ENCODE measurements at places on chromosomes 11 and 22.

GRCh38 chr11:77470971-77471370 is 2.9 kb downstream of the PAK1 start:
- DNase-seq: no peak

DNA sequence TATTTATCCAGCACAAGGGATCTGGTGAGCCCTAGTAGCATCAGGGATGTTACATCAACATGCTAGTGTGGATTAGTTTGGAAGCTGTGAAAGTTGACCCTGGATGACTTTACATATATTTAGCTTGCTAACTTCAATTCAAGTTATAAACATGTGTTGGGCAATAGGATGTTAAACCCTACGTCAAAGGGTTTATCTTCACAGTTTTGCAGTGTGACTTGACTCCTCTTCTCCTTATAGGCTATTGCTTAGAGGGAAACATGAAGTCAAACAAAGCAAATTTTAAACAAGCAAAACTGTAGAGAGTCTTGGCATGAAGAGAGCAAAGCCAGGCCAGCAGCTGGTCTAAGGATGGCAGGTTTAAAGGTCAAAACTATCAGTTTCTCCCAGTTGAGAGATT is 11.3 kb upstream of the CTSC start:
- DNase-seq: no peak

GRCh38 chr11:6298605-6299004 is 21.7 kb downstream of the CAVIN3 start:
- no peak for DNase-seq

DNA sequence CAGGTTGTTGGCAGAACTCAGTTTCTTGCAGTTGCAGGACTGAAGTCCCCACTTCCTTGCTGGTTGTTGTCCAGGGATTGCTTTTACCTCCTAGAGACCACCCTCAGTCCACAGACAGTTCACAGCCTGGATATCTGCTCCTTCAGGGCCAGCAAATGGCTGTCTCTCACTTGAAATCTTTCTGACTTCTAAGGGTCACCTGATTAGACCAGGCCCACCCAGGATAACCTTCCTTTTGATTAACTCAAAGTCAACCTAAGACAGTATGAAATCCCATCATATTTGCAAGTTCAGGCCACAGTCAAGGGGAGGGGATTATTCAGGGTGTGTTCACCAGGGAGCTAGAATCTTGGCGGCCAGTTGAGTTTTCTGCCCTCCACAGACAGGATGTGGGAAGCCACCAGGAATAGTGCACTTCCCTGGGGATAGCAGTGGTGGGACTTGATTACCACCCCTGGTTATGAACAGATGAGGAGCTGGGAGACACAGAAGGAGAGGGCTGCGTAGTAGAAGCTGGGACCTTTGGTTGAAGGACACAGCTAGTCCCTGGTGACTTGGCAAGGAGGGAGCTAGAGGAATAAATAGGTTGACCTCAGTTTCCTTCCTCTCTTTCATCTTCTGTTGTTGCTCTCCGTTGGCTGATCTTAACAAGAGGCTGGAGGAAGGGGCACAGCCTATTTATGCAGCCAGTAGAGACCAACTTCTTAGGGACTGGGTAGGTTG is 33.4 kb downstream of the MIAT start:
- no peak for DNase-seq

DNA sequence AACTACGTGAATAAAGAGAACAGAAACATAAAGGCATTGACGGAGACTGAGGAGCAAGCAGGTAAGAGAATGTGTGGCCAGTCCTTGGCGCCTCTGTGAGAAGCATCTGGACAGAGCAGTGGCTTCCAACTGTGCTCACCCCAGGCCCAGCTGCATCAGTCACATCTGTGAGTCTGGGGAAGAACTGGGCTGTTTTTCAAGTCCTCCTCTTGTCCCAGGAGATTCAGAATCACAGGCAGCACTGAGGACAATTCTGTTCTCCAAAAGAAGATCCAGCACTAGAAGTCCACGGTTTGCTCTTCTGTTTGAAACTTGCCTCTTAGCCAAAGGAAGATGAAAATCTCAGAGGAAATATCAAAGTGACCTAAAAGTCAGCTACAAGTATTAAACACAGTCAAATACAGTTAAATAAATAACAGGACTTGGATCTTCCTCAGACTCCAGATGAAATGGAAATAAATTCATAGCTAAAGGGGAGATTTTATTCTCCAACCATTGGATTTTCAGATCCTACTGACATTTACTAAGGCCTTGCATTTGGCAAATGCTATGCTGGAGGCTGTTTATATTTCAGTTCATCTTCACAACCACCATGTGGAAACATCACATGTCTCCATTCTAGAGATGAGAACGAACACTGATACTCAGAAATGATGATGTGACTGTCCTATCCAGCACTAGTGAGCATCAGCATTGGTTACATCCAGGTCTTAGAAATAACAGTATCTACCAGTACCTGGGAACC is 14.1 kb downstream of the FAM181B start:
- DNase-seq: no peak

- DNase-seq: no peak
These were observed 114.0 kb upstream of the PLET1 start for GRCh38 chr11:112374486-112375140.

GRCh38 chr22:35633520-35633919 is 14.7 kb upstream of the APOL6 start:
- DNase-seq: no peak

DNA sequence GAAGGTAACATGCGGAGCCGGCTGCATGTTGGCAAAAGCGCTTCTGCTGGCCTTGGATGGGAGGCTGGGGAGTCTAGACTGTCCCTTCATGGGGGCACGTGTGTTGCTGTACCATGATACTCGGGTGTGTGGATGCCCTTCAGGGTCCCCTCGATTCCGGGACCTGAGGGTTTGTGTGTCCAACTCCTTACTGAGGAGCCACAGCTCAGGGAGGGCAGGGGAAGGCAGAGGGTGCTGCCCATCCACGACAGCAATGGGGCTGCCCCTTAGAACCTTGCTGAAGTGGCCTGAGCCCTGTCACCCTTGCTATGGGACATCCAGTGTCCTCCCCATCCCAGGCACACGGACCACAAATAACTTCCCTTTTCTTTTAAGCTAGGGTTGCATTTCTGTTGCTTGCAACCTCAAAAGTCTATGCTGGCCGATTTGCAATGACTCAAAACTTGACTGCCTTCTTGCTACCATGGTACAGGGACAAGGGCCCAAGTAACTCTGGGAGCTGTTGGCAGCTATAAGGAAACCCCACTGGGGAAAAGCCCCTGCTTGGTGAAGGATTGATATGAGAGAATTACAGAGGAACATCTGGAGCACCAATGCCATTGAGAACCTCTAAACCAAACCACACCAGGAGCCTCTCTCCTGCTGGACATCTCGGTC is 43.8 kb downstream of the RTL6 start:
- no peak for DNase-seq

- no peak for DNase-seq
These were observed 124.0 kb upstream of the RCN1 start for GRCh38 chr11:31966846-31967245.

- DNase-seq: no peak
These were observed 1.6 kb downstream of the RTCB start for GRCh38 chr22:32410459-32410858.

- DNase-seq: no peak
These were observed at the start of gene TMEM184B for GRCh38 chr22:38272373-38273134. Gene TMEM184B (minus strand): TSS chr22:38273010. CDS start chr22:38247961, 25,049 bp downstream.

- no peak for DNase-seq
These were observed 9.0 kb downstream of the FGF19 start for GRCh38 chr11:69694781-69695180.

DNA sequence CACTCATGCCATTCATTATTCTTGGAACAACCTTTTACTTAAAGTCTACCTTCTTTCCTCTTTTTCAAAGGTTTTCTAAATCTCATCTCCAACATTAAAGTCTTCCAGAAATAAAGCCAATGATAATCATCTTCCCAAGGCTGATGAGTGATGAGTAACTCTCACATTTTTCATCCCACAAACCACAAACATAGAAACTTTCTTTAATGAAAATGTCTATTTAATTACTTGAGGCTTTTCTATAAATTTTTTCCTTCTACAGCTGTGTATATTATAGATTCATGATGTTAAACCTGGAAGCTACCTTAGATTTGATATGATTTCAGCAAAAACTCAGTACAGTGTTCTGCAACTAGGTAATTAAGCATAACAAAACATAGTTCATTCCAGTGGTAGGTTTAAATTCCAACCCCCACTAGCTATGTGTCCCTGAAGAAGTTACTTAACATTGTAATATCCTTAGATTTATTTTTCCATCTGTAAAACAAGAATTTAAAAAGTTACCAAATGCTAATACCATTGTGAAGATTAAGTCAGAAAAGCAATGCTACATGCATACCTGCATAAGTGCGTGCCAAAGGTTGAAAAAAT is 845.4 kb downstream of the KCNA4 start:
- no peak for DNase-seq

DNA sequence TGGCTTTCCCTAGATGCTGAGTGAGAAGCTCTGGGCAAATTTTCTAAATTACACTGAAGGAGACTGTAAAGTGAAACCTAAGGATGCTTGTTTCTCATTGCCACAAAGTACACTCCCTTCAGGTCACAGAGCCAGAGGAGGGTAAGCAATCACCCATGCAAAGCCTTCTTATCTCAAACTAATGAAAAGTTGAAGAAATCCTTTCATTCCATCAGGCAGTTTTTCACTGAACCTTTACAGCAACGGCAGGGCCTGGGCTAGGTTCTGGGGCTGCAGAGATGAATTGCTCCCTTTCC is 106.2 kb downstream of the RASSF10 start:
- no peak for DNase-seq

DNA sequence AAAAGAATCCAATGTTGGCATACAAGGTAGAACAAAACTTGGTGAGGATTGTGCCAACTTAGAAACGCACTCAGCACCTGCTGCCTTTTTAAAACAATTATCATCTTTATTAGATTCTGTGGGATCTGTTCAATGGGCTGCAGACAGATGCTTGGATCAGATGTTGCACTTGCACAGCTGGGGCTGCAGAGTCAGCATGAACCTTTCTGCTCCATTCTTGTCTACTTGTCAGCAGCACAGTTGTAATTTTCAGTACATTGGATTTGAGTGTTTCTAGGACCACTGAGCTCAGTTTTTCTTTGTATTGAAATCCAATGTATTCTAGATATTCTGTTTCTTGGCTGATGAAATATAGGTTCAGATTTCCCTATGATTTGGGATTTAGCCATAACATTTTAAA is 164.5 kb downstream of the LUZP2 start:
- DNase-seq: no peak

- no peak for DNase-seq
These were observed 4.0 kb upstream of the GAL3ST1 start for GRCh38 chr22:30578481-30578880.

DNA sequence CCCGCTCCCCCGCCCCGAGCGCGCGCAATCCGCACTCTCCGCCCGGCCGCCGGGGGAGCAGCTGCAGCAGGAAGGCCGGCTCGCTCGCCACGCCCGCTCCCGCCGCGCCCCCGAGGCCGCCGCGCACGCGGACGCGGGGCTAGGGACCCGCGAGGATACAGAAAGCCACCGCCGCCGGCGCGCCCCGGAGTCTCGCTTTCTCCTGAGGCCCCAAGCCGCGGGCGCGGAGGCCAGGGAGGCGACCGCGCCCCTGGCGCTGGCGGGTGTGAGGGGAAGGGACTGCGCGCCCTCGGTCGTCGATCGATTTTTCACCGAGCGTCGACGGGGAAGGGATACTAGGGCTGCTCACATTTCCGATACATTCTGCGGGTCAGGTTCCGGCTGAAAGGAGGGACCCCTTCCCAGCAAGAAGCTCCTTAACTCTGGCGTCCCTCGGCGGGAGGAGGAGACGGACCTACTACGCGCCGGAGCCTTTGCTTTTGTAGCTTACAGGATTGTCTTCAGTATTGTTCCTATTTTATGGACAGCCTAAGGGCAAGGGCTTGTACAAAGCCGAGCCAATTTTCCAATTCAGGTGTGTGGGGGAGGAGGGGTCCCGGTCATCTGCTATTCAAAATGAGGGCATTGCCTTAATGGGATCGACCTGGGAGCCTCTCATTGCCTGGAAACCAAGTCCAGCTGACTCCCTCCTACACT is 416 bp upstream of the GAB2 start:
- no peak for DNase-seq

- no peak for DNase-seq
These were observed 7.2 kb downstream of the LTO1 start for GRCh38 chr11:69667619-69668604.

DNA sequence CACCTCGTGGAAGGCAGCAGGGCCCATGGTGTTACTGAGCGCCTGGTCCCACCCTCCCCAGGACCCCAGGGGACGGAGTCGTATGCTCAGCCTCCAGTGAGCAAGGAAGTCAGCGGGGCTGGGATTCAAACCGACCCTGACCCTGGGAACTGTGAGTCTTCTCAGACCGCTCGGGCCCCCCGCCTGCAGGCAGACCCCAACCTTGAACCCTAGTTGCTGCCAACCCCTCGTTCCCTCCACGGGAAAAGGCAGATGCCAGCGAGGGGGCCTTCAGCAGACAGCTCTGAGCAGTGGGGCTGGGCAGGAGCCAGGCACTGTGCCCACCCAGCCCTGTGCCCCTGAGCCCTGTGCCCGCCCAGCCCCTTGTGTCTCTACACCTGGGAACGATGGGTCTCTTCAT is 6.4 kb downstream of the SLC16A8 start:
- DNase-seq: no peak

- DNase-seq: no peak
These were observed 104.2 kb downstream of the MICAL3 start for GRCh38 chr22:17920145-17920605.

GRCh38 chr11:7511401-7511800 is 2.4 kb upstream of the PPFIBP2 start:
- DNase-seq: no peak

DNA sequence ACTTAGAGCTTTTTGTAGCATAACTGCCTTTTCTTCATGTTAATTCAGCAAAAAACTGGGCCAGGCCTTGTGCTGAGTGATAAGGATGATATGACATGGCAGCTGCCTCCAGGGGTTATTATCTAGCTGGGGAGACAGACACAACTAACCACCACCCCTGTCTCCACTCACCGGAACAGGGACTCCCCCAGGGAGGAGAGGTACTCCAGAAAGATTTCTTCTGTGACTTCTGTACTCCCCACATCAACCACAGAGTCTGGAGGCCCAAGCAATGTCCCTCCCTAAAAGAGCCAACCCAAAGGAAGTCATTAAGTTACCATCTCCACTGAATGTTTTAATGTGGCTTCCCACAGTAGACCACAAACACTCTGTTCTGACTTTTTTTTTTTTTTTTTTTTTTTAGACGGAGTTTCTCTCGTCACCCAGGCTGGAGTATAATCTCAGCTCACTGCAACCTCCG is 14.3 kb upstream of the PMM1 start:
- DNase-seq: no peak

DNA sequence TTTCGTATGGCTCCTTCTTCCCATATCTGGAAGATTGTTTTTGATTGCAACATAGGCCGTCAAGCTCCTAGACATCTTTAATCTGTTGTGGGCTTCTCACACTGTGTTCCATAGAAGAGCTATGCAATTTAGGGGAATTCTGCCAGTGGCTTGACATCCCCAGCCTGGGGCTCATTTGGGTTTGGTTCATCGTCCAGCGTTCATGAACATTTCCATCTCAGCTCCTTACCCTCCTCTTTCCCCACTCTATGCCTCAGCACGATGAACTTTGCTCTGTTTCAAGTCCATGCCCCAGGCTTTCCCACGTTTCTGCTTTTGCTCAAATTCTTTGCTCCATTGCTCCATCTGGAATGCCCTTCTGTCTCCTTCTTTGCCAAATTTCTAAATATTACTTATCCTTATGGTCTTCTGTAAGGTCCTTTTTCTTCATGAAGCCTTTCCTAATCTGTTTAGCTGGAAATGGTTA is 26.1 kb upstream of the CLMP start:
- no peak for DNase-seq

- peak; percentile 60 for DNase-seq
These were observed 60.2 kb upstream of the WNT11 start for GRCh38 chr11:76266286-76267100.

- no peak for DNase-seq
These were observed 28.0 kb downstream of the CTR9 start for GRCh38 chr11:10779086-10779485.

GRCh38 chr11:72621008-72621610 is 53.1 kb downstream of the PDE2A start:
- no peak for DNase-seq

All from HS-5 (cell line).